HuH-7 (cell line): ENCODE measurements at places on chromosomes 6 and 20.

- DNase-seq = no peak
Observed at GRCh38 chr6:15745781-15746180, 83.0 kb upstream of the DTNBP1 start.

DNA sequence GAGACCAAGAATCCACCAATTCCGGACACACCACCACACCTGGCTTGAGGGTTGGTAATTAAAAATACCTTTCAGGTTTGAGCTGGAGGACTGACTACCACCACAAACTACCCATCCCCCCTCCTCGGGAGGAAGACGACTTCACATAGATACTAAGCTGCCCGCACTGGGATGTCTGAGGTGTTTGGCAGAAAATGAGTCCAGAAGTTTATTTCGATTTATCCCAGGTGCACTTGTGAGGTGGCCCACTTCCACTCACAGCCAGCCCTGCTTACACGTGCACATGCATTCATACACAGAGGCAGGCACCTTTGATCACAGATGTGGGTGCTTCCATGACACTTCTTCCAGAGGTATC lies 187.1 kb downstream of the ID4 start:
- DNase-seq = no peak

- DNase-seq = no peak
Observed at GRCh38 chr20:51305316-51306052, 237.0 kb downstream of the NFATC2 start.

DNA sequence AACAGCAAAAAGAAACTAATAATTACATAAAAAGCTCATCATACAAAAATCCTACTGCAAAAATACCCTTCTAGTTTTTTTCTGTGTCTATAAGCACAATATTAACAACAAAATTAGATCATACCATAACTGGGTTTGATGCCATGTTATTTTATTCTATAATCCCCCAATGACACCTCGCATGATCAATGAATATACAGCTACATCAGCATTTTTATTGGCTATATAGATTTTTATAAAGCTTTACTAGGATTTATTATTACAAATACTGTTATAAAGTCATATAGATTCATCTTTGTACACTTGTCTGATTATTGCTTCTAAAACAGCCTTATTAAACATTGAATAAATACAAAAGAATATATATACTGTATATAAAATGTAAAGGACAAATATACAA lies 45.1 kb upstream of the GLP1R start:
- DNase-seq = no peak

DNA sequence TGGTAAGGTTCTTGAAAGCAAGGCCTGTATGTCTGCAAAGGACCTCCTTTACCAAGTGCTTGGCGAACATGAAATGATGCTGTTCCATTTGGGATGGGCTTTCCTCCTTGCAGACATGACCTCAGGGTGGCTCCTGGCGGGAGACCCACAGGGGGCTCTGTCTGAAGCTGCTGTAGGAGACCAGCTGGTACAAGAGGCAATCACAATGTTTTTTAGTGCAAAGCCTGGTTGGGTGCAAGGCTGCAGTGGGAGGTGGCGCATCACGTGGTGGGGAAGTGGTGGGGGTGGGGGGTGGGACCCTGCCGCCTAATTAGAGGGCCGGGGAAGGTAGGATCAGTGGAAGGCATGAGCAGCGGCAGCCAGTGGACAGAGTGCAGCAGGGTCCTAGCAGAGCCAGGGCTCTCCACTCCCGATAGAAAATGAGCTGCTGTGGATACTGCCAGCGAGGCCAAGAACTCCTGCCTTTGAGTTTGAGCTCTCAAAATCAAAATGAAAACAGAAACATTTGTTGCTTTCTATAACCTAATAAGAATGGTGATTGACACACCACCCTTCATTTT lies 9.1 kb upstream of the ARMC2 start:
- no peak for DNase-seq

DNA sequence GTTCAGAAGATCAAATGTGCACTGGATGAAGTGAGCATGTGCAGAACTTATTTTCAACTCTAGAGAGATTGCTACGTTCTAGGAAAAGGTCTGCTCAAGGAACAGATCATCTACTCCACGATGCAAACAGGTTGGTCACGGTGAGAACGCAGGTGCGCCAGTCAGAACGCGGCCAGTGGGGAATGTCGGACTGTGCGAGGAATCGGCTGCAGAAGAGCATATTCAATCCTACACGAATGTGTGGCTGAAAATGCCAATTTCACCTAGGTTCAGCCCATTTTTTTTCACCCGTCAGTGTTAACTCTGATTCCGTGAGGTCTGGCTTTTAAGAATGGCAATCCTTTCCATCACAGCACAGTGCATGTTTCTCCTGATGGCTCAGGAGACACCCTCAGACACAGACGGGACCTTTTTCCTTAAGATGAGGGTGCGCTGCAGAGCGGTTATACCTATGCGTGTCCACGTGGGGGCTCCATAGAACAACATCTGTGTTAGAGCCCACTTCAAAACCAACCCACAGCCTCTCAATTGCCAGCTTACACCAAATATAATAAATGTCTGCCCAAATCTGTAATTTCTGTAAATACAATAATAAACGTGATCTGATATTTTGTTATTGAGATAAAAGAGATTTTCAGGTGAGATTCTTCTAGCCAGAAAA lies 250.4 kb downstream of the FOXA2 start:
- peak; percentile 92 for DNase-seq

- no peak for DNase-seq
Observed at GRCh38 chr6:130203370-130203769, 19.4 kb downstream of the SAMD3 start.

GRCh38 chr6:160015778-160016684 lies 47.1 kb downstream of the IGF2R start:
- DNase-seq = no peak

GRCh38 chr6:7148100-7148822 lies 40.5 kb downstream of the RREB1 start:
- DNase-seq = no peak

DNA sequence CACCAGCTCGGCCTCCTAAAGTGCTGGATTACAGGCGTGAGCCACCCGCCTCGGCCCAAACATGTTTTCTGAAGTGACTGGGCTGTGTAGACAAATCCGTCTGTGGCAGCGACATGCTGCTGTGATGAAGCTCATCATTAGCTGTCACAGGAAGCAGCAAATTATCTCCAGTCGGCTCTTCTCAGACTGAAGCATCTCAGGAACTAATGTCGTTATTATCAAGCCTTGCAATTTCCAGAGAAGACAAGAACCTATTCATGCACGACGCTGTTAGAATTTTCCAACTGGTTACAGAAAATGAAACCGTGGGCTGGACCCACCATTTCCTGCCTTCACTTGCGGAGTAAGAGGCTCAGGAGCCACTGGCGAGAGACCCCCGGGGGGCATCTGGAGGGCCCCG lies 17.1 kb upstream of the NTSR1 start:
- DNase-seq = no peak

- DNase-seq = no peak
Observed at GRCh38 chr6:140434761-140435160, 1060.3 kb upstream of the CITED2 start.

- DNase-seq = no peak
Observed at GRCh38 chr20:38249536-38250310, 10.8 kb downstream of the KIAA1755 start.

DNA sequence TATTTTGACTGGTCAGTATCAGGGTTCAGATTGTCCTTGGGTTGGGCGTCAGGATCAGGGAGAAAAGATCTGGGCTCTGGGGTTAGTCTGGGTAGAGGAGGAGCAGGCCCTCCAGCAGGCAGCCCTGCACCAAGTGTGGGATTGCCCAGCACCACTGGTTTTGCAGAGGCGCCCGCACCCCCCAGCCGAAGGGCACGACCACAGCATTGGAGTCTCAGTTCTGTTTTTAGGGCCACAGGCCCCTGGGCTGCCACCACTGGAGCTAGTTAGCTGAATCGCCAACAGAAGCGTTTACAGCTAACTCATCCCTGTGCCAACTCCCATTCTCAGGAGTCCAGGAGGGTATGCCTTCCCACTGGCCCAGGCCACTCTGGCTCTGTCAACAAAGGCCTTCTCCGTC lies 84.2 kb downstream of the TCP11 start:
- DNase-seq = no peak

DNA sequence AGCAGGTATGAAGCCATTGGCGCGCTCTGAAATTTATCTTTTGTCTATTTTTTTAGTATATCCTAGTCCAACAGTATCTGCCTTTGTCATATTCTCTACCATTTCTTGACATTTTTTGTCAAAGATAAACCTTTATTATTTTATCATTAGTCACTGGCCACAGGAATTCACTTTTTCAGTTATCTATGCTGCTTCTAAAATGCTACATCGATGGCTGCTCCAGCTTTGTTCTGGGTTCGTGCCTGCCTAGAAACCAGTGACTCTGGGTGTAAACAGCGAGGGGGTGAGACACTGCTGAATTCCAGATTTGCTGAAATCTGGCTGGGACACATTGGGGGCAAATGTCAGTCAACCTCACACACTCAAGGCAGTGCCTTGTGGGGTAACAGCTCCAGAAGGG lies 193.4 kb downstream of the CDC5L start:
- DNase-seq = no peak

DNA sequence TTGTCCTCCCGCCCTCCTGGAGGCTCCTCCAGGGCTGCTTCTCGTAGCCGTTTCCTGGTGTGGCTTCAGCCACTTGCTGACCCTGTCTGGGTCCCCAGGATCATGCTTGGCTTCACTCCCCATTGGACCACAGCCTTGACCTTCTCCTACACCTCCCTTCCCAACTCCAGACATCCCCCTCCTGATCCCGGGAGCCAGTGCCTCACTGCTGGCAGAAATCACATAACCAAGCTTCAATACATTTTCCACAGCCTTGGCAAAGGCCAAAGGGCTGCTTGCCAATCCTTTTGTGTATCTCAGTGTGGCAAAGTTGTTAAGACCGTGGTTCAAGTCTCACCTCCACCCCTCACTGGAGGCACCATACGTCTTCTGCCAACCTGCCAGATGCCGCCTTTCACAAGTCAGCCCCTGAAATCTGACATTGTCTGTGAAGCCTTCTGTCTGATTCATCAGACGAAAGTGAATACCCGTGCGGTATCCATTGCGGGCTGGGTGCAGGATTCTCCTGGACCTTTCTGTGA lies 60.1 kb downstream of the PHACTR3 start:
- DNase-seq = no peak

DNA sequence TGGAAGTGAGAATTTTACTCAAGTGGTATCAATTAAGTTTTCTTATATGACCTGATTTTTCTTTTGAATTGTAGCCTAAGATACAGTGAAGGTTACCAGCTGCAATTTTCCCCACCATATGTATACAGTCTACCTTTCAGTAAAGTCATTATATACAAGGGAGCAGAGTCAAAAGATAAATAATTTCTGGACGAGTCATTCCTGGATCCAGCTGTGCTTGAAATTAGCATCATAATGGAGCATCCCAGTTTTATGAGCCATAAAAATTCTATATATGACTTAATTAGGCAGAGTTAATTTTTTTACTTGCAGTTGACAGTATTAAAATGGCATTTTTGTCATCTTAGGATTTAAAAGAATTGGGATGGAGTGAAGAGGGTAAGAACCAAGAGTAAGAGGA lies 1008.4 kb downstream of the PHF3 start:
- DNase-seq = no peak

- DNase-seq = no peak
Observed at GRCh38 chr20:20217621-20218020, 150.3 kb upstream of the INSM1 start.

DNA sequence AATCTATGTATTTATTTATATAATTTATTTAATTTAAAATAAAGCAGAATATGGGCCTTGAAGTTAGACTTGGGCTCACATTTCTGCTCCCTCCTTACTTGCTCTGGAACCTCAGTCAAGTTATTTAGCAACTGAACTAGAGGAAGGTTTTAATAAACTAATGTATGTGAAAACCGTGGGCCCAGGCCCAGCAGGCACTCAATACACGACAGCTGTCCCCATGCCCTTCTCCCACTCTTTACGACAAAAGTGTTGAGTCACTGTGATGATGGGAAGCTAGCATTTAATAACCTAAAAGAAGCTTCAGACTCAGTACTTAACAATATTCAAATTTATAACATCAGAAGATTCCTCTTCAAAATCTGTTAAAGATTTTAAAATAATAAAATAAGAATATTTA lies 46.7 kb downstream of the SERAC1 start:
- no peak for DNase-seq

- no peak for DNase-seq
Observed at GRCh38 chr6:124073820-124074587, 270.3 kb downstream of the NKAIN2 start.

DNA sequence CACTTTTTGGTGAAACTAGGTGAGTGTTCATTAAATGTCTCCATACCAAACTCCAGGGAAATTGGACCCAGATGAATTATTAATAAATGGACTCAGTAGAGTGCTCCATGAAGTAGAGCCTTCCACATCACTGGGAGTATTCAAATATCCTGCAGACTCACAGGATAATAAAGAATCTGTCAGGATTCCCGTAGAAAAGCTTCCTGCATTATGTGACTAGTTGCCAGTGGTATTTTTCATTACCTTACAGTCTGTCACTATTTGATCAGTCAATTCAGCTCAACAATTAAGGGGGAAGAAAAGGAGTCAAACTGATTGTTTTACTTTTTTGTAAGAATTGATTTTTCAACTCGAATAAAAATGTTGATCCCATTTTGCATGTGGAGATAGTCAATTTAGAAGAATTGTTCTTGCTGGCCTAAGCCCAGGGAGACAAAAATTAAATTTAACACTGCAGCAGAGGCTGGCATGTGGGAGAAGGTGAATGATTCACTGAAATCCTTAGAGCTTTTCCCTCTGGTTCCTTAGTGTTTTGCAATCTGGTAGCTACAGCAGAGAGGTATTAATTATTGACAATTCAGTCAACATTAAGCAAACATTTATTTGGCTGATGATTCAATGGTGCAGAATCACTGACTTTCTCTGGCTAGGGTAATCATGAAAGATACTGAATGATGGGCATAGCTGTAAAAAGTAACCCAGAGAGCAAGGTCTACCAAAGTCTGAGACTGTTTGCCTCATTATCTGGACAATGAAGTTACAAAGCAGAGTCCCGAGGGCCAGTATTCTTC lies 442.4 kb downstream of the CD83 start:
- peak; percentile 2 for DNase-seq

DNA sequence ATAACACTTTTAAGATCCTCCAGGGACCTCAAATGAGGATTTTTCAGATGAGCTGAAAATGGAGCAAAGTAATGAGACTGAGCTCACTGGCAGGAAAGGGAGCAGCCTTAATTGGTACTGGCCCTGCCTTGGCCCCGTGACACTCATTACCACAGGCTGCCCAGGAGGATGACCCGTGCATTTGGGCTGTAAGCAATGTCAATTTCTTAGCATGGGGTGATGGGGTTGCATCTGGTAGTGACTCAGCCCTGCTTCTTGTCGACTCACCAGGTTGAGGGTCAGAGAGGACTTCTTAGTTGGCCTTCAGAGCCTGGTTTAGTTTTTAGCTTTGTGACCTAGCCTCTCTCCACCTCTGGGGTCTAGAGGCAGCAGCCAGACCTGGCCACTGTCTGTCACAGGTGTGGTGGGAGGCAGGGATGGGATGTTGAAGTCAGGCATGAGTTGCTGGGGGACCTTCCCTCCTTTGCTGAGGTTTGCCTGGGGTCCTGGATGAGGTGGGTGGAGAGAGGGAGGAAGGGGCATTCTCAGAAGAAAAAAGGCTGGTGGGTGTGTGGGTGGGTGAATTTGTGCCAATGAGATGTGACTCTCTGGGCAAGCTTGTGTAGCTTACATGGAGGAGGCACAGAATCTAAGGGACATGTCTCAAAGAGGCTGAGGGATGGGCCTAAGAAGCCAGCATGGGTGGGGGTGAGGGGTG lies 25.9 kb upstream of the EPB41L1 start:
- DNase-seq = no peak

GRCh38 chr20:32861446-32861845 lies 2.7 kb downstream of the EFCAB8 start:
- no peak for DNase-seq

- DNase-seq = peak; percentile 12
Observed at GRCh38 chr6:40399888-40400457, 187.2 kb downstream of the LRFN2 start.
